Lower lobe of right lung (tissue), 2 donors: ENCODE measurements at places on chromosomes 4 and X. TPM values are rescaled to one million over a fixed set of nuclear protein-coding genes. Genes with fewer than 3 reads are reported as not detected.

GRCh38 chr4:75831856-75832405 is 70.3 kb downstream of the PPEF2 start:
- no peak overlapping the region for H3K27ac ChIP-seq
- no peaks in the 10 kb centered on the region for H3K36me3 ChIP-seq
- H3K4me3 ChIP-seq, result no peak overlapping the region

GRCh38 chrX:49991758-49992157 is 69.4 kb downstream of the CLCN5 start:
- H3K36me3 ChIP-seq, result no peaks in the 10 kb centered on the region
- no peaks in the 10 kb centered on the region for H3K27me3 ChIP-seq
- no peaks in the 10 kb centered on the region for H3K4me1 ChIP-seq
- DNase-seq, result no peak

- H3K36me3 ChIP-seq, result peaks cover 11% of the 10 kb centered on the region
- no peak overlapping the region for H3K27ac ChIP-seq
- no peak overlapping the region for H3K4me3 ChIP-seq
- H3K27me3 ChIP-seq, result peaks cover 8% of the 10 kb centered on the region
- no peak for DNase-seq
These were observed 9.1 kb downstream of the FGFR3 start for GRCh38 chr4:1802151-1802715.

DNA sequence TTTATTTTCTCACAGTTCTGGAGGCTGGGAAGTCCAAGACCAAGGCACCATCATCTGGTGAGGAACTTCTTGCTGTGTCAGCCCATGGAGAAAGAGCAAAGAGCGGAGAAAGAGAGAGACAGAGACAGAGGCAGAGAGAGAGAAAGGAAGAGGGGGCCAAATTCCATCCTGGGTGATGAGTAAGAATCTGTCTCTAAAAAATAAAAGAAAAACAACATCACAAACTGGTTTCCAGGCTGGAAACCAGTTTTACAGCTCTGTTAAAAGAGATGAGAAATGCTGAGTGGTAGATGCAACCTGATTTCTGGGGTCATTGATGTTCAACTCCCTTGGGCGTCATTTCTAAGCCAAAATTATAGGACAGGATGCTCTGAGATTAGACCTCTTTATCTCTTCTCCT is 72.9 kb downstream of the SHOX start:
- no peak overlapping the region for H3K4me3 ChIP-seq
- no peaks in the 10 kb centered on the region for H3K4me1 ChIP-seq
- H3K27me3 ChIP-seq, result no peaks in the 10 kb centered on the region
- H3K36me3 ChIP-seq, result no peaks in the 10 kb centered on the region
- no peak overlapping the region for H3K27ac ChIP-seq

DNA sequence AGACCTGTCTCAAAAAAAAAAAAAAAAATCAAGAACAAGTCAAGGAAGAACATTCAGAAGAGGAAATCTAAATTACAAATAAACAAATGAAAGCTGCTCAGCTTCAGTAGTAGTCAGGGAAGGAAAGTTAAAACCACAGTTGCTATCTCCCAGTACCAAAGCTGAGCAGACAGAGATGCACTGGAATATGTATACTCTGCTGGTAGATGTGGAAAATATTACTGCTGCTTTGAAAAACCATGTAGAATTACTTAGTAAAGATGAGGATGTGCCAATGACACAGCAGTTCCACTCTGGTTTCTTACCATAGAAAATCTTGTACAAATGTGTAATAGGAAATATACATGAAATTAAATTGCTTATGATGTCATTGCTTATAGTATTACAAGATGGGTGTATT is 25.1 kb upstream of the PRKX start:
- no peaks in the 10 kb centered on the region for H3K4me1 ChIP-seq
- H3K27ac ChIP-seq, result no peak overlapping the region
- no peak for DNase-seq
- H3K4me3 ChIP-seq, result no peak overlapping the region
- no peaks in the 10 kb centered on the region for H3K27me3 ChIP-seq

DNA sequence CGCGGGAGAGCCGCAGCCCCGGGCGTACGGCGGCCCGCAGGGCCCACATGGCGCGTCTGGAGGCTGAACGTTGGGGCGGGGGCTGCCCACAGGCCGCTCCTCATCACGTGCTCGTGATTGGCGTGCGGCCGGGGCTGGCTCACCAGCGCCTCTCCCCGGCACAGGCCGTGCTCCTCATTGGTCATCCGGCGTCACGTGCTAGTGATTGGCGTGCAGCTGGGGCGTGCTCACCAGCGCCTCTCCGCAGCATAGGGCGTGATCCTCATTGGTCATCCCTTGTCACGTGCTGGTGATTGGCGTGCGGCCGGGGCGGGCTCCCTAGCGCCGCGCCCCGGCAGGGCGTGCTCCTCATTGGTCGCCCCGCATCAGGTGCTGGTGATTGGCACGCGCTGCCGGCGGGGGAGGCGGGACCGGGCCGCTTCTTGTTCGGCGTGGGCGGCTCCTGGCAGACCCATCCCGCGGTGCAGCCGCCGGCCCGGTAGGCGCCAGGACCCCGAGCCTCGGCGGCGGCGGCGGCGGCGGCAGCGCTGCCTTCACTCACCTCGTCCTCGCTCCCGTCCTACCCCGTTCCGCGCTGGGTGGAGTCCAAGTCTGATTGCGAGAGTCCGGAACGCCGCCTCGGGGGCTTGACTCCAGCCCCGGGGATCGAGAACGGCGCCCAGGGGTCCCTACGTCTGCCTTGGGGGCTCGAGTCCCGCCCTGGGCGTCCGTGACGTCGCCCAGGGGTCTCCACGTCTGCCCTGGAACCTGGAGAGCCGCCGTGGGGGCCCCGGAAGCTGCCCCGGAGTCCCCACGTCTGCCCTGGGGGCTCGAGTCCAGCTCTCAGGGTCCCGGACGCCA is at the start of gene GTPBP6:
GTPBP6 (minus strand) TSS at position 58 of the 840 bp plus-strand sequence; CDS start at position 49, 9 bp downstream.
- H3K27ac ChIP-seq, result peak within 1 kb of the TSS; percentile 92
- peaks cover 21% of the 10 kb centered on the region for H3K36me3 ChIP-seq
- peaks cover 13% of the 10 kb centered on the region for H3K4me1 ChIP-seq

DNA sequence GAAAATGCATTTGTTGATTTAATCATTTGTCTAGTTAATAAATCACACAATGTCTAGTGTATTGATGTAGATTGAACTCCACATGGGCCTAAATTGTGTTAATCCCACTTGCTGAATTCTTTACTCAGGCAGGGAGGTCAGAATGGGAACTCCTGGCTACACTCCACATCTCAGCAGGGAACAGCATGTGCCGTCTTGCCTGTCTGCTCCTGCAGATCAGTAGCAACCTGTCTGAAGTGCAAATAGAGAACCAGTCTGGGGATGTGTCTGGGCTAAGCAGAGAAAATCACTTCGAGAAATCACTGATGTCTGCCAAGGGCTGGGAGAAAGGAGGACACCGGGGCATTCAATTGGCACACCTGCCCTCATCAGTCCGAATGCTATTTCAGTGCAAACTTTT is 16.5 kb upstream of the MXRA5 start:
- DNase-seq, result no peak
- no peak overlapping the region for H3K4me3 ChIP-seq
- H3K4me1 ChIP-seq, result no peaks in the 10 kb centered on the region
- H3K27me3 ChIP-seq, result no peaks in the 10 kb centered on the region
- no peaks in the 10 kb centered on the region for H3K36me3 ChIP-seq

- H3K27ac ChIP-seq, result no peak overlapping the region
- H3K36me3 ChIP-seq, result no peaks in the 10 kb centered on the region
- DNase-seq, result no peak
- H3K4me3 ChIP-seq, result no peak overlapping the region
- no peaks in the 10 kb centered on the region for H3K4me1 ChIP-seq
These were observed 13.2 kb downstream of the SHROOM3 start for GRCh38 chr4:76448211-76448610.

Gene SMIM43
- 0.18 TPM for total RNA-seq

Gene USP17L19
- not detected for total RNA-seq

Gene SNCA
- total RNA-seq, result 7.8 TPM
